ENCODE measurements at places on chromosomes 12 and 14.

- DNase-seq: no peak
Observed at GRCh38 chr12:49956663-49957569, 4.8 kb upstream of the AQP5 start.

DNA sequence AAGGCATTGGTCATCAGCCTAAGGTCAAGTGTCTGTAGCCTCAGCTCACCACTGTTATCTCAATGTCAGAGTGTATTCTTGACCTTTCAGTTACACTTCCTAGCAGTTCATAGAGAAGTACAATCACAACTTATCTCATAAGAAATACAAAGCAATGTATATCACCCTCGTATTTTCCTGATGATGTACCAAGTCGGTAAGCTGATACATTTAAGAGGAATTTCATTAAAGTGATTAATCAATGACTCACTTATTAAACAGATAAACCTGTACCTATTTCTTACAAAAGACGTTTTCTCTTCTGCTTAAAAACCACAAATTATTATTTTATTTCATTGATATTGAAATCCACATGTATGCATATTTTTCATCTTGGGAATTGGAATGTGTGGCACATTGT is 3.9 kb upstream of the PRB3 start:
- DNase-seq: no peak

- no peak for DNase-seq
Observed at GRCh38 chr14:99564256-99564925, 39.6 kb downstream of the CCDC85C start.

DNA sequence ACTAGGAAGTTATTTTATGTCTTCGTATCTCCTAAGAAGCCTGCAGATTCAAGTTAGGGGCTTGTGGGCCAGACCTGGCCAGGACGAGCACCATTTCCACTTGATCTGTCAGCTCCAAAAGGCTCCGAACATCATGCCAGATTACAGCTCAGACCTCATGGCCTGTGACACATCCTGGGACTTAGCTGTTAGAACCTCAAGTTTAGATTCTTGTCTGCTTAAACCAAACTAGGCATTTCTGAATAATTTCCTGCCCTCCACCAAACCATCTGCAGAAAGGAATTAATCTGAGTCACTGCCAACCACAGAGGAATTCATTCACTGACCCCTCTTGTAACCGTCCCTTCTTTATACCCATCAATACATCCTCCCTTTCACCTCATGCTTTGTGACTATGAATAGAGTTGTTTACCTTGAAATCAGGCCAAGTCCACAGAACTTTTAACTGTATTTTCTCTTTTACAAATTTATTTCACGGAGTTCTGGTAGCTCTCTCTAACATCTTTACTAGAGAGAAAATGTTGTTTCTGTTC is 120.3 kb downstream of the FBXL14 start:
- DNase-seq: no peak

DNA sequence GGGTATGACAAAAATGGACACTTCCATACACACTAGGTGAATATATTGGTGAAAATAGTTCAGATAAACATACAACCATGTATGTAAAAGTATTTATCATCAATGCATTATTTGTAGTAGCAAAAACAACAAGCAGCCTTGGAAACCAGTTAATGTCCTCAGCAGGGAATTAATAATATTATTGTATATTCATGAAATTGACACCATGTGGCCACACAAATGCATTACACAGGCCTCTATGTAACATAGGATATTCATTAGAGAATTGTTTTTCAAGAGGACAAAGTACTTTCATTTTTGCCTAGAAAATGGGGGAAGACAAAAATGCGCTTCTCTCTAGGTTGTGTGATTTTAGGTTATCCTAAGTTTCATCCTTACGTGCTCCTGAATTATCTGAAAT is 24.3 kb downstream of the SPRING1 start:
- no peak for DNase-seq

DNA sequence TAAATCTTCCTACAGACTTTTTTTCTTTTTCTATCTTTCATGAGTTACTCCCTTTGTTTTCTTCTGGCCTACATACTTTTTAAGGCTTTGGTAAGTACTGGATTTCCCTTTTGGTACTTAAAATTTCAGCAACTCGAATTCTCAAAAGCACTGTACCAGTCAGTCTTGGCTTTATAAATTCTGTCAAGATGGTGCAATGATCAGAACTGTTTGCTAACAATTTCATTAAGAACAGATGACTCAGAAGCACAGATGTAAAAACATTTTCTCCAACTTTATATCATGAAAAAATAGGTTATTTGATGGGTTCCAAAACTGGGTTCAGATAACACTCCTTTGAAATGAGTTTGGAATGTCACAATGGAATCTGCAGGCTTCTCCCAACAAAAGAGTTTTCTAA is 1961.8 kb upstream of the FLRT2 start:
- no peak for DNase-seq

GRCh38 chr12:7346551-7347225 is 42.8 kb downstream of the ACSM4 start:
- DNase-seq: no peak

DNA sequence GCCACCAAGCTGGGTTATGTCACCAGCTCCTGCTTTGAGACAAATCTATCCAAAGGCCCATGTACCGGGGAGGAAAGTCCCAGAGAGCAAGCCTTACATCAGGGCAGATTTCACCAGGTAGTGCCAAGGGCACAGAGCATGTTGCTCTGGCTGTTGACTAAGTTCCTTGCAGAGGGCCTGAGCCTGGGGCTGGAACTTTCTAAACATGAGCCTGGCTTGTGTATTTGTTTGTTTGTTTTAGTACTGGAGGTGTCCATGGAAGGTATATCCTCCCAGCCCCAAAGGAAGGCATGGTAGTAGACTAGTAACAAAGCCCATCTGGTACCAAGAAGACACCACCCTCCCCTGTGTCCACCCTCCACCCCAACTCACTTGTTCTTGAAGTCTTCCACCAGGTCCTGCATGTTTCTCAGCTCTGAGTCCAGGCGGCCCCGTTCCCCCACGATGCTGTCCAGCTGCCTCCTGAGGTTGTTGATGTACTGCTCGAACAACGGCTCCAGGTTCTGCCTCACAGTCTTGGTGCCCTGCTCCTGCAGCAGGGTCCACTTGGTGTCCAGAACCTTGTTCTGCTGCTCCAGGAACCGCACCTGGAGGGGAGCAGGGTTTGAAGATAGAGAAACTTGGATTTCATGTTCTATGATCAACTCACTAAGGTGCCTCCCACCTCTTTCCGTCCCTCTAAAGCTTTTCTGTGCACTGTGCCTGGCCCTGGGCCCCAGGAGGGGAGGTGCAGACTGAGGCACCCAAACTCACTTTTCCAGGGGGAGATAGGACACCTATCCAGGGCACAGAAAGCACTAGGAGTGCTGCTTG is 1.4 kb downstream of the KRT5 start:
- no peak for DNase-seq

GRCh38 chr14:33404054-33404453 is 465.4 kb downstream of the NPAS3 start:
- DNase-seq: no peak

GRCh38 chr12:44460261-44460660 is 415.9 kb downstream of the NELL2 start:
- no peak for DNase-seq

- no peak for DNase-seq
Observed at GRCh38 chr12:117002051-117002817, 91.5 kb downstream of the FBXW8 start.

DNA sequence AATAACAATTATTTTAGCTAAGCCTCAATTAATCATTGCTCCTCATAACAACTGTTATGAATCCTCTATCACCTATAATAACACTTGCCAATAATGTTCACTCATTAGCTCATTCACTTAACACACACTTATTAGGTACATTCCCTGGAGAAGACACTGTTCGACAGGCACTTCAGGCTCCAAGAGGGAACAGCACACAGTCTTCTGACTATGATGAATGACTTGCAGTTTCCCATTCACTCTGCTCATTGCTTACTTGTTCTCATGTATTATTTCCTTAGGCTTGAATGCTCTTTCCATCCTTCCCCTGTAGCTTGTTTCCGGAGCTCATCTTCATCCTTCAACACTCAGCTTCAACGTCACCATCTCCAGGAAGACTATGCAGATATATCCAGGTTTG is 437.3 kb downstream of the TMEM132D start:
- no peak for DNase-seq

DNA sequence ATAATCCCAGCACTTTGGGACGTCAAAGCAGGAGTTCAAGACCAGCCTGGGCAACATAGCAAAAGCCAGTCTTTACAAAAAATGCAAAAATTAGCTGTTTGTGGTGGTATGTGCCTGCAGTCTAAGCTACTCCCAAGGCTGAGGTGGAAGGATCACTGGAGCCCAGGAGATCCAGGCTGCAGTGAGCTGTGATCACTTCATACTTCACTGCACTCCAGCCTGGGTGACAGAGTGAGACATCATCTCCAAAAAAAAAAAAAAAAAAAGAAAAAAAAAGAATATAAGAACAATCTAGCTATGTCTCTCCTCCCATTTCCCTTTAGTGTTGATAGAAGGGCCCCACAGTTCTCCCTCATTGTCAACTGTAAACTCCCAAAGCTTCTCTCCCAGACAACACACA is 3.5 kb upstream of the BCAT1 start:
- DNase-seq: no peak

GRCh38 chr14:21913759-21914158 is 240.1 kb upstream of the OR4E1 start:
- no peak for DNase-seq

- DNase-seq: no peak
Observed at GRCh38 chr12:56546680-56547079, 25.1 kb downstream of the RBMS2 start.

DNA sequence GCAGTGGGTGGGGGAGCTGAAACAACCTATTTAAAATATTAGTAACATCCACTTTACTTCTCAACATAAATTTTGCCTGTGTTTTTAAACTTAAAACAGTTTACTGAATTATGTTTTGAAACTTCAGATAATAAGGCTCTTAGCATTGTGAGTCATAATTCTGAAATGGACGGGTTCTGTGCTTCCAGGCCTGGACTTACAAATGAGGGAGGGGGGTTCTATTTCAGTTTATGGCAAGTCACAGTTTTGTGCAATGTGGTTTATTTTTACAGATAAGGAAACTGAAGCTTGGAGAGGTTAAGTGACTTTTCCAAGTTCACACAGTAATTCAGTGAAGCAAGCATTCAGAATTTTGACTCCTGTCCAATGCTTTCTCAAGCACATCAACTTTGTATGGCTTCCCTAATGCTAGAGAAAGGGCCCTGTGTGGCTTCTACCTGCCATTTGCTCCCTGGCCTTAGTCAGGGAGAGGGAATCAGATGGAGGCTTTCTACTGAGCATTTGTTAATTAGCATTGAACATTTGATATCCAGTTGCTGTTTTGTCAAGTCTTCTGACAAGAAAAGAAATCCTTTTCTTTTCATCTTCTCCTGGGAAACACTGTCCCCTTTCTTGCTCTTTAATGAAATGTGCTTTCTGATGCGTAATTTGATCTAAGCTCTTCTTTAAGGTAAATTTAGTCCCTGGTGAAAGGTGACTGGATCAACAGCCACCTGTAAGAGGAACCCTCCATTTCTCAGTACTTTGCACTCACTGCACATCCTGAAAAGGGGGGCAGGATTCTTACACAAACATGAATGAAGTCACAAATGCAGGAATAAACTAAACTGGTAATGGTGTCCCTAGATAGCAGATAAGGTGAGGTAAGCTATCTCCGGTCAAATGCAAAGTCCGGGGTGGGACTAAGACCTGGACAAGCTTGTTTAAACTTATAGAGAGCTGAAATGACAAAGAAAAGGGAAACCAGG is 2.5 kb upstream of the SALL2 start:
- DNase-seq: no peak

- no peak for DNase-seq
Observed at GRCh38 chr12:3122841-3123678, 45.9 kb downstream of the TSPAN9 start.

DNA sequence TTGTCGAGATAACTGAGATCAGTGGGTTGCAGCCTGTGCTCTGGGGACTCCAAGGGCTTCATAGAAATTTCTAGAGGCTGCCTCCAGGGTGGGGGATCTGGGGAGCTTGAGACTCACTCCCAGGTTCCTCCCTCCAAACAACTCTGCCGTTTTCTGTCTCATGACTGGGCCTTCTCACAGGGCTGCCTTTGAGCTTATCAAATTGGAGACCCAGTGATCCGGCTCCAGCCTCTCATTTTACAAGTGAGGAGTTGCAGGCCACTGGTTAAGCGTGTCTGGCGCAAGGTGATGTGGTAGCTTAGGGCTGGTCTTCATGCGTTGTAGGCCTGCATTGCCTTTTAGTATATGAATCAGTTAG is 85.8 kb downstream of the SLC25A47 start:
- DNase-seq: no peak

DNA sequence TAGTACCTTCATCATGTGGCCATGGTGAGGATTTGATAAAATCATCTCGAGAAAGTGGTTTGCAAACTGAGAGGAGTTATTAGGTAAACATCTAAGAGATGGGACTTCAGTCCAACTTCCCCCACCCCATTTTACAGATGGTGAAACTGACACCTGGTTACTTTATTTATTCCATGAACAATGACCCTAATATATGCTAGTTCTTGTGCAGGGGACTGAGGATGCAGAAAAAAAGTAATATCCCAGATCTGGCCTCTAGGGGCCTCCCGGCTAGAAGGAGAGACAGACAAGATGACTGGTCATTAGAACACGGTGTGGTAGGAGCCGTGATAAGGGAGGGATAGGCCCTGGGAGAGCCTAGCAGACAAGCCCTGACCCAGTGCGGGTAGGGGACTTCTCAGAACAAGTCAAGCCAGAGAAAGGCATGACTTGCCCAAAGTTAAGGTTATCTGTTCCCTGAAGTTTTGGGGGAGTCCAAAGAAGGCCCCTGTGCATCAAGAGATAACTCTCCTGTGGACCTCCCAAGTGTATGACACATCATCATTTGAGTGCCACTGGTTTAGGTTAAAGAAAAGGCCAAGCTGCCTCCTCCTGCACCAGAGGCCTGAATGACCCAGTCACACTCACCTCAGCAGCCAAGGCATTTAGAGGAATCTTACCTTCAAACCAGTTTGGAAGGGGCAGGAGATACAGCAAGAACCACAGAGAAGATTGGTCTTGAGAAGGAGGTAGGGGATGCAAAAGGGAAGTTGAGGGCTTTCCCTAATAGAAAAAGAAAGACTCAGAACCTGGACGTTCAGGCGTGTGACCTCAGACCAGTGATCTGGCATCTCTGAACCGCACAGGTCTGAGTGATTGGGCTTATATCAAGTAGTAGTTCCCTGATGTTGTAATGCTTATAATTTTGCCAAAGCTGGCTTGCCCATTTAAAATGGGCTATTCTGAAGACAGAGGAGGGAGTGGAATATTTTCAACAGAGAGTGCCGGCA is 1.6 kb downstream of the CMKLR1 start:
- no peak for DNase-seq

- DNase-seq: no peak
Observed at GRCh38 chr12:31626270-31626995, 33.1 kb upstream of the ETFBKMT start.

DNA sequence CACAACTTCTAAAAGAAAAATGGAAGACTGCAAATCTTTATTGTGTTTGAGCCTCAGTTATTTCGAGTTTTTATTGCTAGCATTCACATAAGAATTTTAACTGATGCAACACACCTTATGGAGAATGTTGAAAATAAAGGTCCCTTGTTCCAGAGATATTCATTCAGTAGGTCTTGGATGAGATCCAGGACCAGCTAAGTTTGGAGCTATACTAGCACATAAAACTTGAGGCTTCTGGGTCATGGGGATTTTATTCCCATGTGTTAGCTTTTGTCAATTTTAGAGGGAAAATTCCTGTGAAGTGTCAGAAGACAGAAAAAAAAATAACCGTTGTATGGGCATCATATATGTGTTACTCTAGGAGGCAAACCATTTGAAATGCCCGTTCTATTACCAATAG is 693.2 kb upstream of the MIS18BP1 start:
- DNase-seq: no peak

Measured in esophagus squamous epithelium (tissue), 5 donors.